ENCODE measurements at places on chromosomes 3 and 15.

DNA sequence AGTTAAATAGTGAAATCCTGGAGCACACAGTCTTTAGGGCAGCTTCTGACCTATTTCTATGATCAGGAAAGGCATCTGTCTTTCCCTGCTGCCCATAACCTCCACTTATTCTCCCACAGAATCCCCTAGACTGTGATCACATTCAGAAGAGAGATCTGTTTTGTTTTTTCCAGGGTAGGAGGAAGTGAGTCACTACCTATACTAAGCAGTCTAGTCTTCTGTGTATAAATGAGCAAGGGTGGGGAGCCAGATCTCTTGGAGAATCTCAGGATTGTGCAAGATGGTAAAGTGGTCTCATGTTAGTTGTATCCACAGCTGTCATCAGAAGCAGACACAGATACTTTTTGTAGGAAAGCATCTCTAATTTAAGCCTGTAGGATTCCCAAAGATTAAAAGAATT, 11.8 kb upstream of the FBXO22 start:
- no peak for DNase-seq

DNA sequence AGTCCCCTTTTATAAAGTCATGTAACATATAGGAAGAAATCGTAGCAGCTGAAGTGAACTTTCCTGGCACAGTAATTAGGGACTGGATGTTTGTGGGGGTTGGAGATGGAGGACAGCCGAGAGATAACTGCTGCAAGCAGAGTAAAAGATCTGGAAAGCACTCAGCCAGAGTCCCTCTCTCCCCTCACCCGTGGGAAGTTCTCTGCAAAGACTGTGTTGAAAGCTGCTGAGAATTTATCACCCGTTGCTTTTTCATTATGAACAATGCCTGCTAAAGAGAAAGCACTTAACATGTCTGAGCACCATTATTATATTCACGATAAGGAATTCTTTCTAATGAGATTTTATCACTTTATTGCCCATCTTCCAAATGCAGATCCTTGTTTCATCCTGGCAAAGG, 248.8 kb downstream of the SHOX2 start:
- no peak for DNase-seq

DNA sequence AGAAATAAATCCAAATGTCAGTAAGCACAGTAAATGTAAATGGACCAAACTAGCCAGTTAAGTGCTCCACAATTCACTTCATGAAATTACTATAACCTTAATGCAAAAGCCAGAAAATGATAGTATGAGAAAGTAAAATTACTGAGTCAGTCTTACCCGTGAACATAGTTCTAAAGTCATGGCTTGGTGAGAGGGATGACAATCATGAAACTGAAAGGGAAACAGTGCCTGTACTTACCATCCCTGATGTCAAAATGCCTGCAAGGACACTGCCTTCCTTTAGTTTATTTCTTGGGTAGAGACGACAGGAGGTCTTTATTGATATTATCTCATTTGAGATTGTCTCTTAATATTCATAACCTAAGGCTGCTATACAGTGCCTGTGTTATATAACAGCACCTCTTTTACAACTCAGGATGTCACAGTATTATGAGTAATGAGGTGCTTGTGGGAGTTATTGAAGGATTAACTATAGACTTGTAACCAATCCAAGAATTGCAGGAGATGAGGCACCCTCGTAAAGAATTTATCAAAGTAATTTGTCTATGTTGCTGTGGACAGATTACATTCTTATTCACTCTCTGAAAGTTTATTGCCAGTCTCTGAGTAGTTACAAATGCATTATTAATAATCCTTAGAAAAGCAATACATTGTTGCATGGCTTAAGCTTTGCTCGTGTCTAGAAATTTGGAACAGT, 142.9 kb upstream of the BFSP2 start:
- no peak for DNase-seq

DNA sequence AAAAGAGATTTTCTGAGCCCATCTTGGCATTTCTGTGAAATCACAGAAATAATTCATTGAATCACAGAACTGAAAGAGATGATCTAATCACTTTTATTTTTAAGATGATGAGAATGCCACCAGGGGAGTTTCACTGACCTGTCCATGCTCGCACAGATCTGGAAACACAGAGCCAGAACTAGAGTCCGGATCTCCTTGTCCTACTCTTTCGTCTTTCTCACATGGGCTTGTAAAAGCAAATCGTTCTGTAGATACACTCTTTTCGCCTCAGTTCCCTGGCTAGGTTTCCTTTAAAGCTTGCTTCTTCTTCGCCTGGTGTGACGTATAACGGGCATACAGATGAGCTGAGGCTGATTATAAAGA, 122.5 kb upstream of the SPRED1 start:
- DNase-seq, result no peak

GRCh38 chr15:31300981-31301672, 25.5 kb upstream of the KLF13 start:
- DNase-seq, result no peak

GRCh38 chr15:91499774-91500383, 353.6 kb upstream of the SLCO3A1 start:
- DNase-seq, result no peak

DNA sequence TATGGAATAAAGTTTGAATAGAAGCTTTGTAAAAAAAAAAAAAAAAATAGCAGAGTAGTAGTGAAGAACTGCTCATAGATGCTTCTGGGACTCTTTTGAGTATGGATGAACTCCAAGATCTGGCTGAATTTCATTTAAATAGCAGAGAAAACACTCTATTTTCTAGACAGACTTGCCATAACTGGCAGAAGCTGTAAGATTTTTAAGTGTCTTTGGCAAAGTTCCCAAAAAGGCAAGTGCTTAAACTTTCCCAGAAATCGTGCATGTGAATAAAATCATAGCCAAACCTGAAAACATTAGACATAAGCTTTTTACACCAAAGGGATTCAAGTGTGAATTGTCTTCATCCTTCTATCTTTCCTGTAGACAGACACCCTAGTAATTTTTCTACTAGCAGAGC, 110.3 kb upstream of the MITF start:
- no peak for DNase-seq

Data from GDM1 (cell line).